ENCODE measurements at places on chromosomes 3 and 15.

- no peak for DNase-seq
Observed at GRCh38 chr3:3586336-3586735, 212.9 kb upstream of the LRRN1 start.

- peak; percentile 84 for DNase-seq
Observed at GRCh38 chr3:197949778-197950676, at the start of gene RPL35A. Gene RPL35A, plus strand, starts transcription at chr3:197950190. Its CDS starts 778 bp downstream, at chr3:197950968.

DNA sequence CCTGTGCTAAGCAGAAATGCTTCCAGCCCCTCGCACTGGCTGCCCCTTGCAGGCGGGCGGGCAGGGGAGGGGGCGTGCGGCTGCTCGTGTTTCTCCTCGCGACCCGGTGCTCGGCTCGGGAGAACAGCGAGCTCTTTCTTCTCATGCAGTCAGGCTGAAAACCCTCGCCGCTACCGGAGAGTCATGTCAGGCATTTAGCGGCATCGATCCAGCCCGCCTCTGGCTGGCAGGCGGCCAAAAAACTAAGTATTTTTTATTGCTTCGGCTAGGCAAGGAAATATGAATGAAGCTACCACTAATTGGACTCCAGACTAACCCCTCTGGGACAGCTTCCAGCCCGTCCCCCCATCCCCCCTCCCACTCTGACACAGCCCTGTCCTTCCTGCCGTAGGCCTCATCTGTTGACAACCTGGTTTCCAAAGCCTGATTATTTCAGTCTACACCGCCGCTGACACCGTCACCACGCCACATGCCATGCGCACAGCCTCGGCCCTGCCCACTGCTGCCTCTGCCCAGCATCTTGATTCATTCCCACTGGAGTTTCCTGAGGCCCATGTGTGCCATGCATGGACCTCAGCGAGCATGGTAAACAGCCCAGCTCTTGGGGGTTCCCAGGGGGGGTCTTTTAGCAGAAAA, 35.3 kb downstream of the TLE3 start:
- no peak for DNase-seq

GRCh38 chr15:69794645-69795469, 302.9 kb downstream of the TLE3 start:
- no peak for DNase-seq

DNA sequence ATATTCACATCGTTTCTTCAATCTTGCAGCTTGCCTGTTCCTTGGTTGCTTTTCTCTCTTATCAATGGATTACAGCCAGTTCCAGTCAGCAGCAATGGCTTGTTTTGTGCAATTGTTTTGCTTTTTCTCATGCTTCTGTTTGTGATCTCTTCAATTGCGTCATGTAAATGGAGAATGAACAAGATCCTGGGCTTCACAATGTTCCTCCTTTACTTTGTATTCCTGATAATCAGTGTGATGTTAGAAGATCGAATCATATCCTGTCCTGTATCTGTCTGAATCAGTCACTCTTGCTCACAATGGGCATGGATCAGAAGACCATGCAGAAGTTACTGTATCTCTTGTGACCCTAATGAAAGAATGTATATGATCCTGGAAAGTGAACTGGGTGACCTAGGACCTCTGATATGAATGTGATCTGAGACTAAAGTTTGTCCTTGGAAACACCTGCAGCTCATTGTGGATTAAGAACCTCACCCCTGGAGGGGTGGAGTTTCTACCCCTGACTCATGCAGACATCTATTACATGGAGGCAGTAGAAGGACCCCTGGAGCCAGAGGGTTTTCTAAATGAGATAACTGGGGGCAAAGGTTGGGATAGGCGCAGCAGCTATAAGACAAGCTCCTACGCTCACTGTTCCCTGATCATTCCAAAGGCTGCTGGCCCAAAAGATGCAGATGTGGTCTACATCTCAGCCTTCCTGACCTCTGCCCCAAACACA, 32.2 kb downstream of the SLC24A1 start:
- no peak for DNase-seq

GRCh38 chr15:99148851-99149276, 44.0 kb downstream of the SYNM start:
- no peak for DNase-seq

DNA sequence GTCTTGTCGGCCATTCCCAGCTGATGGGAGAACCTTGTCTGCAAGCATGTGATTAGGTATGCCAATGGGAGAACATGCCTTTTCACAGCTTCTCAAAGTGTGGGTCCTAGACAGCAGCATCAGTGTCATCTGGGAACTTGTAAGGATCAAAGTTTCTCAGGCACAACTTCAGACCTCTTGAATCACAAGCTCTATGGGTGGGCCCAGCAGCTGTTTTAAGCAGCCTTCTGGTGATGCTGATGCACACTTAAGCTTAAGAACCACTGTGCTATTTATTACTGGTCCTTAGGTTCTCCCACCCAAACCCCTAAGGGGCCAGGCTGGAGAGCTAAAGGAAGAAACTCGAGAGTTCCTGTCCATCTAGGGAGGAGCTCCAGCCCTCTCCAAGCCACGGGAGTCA, 453.9 kb upstream of the PROK2 start:
- DNase-seq = no peak

- no peak for DNase-seq
Observed at GRCh38 chr15:71538181-71538580, 272.2 kb upstream of the NR2E3 start.

DNA sequence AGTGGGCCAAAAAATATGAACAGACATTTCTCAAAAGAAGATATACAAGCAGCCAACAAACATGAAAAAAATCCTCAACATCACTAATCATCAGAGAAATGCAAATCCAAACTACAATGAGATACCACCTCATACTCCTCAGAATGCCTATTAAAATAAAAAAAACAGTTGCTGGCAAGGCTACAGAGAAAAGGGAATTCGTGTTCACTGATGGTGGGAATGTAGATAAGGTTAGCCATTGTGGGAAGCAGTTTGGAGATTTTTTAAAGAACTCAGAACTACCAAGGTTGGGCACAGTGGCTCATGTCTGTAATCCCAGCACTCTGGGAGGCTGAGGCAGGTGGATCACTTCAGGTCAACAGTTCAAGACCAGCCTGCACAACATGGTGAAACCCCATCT, 27.8 kb upstream of the C15orf40 start:
- DNase-seq = no peak

DNA sequence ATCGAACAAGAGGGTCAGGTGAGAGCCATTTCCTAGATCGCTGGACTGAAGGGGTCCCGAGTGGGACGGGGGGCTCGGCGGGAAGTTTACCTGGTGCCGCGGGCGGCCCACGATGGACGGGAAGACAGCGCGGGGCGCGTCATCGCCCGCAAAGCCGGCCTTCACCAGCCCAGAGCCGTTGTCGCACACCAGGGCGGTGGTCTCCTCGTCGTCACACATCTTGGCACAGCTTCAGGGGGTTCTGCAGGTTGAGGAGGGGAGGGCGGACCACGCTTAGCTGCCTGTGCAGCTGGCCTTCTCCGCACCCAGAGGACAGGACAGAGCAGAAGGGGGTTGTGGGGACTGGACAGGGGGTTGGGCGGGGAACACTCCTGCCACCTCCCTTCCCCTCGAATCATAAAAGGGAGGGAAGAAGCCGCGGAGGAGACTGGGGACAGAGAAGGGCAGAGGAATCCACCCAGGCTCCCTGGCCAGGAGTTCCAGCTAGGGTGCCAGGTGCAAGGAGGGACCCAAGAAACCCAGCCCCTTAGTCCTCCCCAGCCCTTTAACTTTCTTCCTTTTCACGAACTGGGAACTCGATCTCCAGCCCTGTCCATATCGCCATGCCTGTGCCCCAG, 651 bp downstream of the ACTC1 start:
- no peak for DNase-seq

Data from activated naive CD4-positive, alpha-beta T cell treated with Interleukin-2 at 50 U/mL for 16 hours (primary cell).